ENCODE measurements at places on chromosomes 16 and 17.

- peak; percentile 37 for DNase-seq
Observed at GRCh38 chr17:64698725-64699124, 36.6 kb upstream of the SMURF2 start.

- DNase-seq: no peak
Observed at GRCh38 chr17:37558299-37558698, 50.9 kb downstream of the SYNRG start.

DNA sequence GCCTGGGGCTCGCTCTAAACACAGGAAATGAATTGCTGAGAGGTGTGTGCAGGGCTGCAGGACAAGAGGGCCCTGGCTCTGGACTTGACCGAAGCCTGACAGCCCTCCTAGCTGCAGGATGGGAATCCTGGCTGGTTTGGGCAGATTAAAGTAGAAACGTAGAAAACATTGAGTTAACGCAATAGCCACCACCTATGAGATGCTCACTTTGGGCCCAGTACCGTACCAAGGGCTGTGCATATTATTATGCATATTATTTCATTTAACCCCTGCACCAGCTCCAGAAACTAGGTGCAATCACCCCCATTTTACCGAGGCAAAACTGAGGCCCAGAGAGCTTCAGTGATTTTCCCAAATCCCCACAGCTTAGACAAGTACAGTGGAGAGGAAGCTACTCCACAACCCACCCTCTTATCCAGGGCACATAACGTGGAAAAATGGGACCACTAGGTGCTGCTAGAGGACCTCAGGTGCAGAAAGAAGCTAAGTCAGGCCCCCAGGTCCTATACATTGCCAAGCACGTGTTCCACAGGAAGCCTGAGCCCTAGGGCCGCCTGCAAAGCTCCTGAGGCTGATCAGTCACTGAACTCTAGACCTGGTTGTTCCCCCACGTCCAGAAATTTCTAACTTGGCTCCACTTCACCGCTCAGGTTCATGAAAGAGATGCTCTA, 79.2 kb downstream of the MYH11 start:
- DNase-seq: peak; percentile 43

DNA sequence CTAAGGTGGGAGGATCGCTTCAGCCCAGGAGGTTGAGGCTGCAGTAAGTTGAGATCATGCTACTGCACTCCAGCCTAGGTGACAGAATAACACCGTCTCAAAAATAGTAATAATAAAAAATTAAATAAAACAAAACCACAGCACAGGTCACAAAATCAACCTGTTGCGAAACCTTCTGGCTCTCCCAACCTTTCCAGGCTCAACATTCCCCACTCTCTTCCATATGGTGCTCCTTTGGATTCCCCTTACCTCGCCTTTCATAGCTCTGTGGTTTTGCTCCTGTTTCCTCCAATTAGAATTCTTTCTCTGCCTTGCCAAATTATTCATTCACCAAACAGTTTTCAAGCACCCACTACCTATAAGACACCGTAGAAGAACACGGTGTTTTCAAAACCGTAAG, 4.7 kb downstream of the ZDHHC7 start:
- DNase-seq: peak; percentile 43

- DNase-seq: peak; percentile 65
Observed at GRCh38 chr16:81567987-81568748, 123.6 kb downstream of the CMIP start.

DNA sequence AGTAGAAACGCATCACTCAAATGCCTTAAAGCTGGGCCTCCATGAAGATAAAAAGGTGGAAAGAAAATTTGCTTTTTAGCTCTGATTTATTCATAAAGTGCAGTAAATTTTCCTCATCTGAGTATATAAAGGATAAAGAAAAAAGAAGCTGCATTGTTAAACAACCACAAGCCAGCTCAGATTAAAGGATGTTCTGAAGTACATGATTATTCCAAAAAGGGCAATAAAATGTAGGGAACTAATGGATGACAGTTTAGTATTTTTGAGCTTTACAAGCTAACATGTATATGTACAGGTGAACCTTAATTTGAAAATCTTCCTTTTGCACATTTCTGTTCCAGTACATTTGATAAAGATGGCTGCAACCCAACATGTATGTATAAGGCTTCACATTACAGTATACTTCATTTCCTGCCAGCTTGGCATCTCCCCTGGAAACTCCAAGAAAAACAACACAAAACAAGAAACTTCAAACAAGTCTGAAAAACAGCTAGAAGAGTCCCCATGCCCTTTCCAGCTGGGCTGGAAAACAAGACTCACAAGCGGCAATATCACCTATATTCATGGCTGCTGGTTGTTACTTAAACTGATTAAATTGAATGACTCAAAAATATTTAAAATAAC, 225.7 kb downstream of the CEP112 start:
- DNase-seq: no peak

DNA sequence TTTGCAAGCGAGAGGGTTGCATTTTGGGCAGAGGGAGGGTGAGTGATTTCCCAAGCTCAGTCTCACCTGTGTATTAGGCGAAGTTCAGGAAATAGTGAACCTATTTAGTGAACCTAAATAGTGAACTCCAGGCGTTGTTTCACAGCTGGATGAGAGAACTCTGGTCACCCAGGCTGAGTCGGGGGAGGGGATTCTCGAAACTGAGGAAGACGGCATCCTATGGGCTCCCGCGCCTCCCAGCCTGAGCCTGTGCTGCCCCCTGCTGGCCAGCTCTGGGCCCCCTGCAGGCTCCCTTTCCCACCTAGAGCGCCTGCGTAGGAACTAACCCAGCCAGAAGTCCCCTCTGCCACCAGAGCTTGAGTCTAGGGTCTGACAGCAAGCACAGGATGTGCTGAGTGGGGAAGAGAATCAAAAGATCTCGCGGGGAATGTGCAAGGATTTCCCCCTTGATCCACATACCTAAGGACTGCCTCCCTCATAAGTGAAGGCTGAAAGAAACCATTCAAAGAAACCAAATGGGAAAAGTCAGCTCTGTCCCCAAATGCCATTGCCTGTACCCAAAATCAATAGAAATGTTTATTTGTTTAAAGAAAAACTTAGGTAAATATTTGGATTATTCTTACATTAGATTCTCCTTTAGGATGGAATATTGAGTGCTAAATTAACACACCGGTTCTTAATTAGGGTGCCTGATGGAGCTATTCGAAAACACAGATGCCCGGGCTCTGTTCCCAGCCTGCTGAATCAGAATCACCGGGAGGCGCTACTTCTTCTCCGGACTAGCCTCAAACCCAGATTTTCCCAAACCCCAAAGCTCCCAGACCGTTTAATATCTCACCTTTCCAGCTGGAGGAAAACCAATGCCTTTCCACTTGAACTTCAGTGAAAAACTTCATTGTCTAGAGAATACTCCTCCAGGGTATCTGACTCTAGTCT, 14.8 kb upstream of the MARVELD3 start:
- DNase-seq: peak; percentile 6

DNA sequence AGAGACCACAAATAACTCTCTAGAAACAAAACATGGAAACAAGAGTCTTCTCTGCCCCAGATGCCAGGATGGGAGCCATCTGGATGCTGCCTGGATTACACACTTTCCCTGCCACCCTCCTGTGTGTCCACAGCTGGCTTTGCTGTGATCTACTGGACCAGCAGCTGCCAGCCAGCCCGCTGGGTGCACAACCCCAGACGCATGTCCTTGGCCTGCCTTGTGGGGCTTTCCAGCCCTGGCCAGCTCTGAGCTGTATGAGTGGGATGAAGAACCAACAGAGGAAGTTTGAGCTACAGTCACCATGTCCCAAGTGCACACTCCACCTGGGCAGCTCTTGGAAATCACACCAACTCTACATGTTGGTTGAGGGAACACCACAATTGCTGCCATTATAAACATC, 57.0 kb upstream of the TNRC6C start:
- no peak for DNase-seq

DNA sequence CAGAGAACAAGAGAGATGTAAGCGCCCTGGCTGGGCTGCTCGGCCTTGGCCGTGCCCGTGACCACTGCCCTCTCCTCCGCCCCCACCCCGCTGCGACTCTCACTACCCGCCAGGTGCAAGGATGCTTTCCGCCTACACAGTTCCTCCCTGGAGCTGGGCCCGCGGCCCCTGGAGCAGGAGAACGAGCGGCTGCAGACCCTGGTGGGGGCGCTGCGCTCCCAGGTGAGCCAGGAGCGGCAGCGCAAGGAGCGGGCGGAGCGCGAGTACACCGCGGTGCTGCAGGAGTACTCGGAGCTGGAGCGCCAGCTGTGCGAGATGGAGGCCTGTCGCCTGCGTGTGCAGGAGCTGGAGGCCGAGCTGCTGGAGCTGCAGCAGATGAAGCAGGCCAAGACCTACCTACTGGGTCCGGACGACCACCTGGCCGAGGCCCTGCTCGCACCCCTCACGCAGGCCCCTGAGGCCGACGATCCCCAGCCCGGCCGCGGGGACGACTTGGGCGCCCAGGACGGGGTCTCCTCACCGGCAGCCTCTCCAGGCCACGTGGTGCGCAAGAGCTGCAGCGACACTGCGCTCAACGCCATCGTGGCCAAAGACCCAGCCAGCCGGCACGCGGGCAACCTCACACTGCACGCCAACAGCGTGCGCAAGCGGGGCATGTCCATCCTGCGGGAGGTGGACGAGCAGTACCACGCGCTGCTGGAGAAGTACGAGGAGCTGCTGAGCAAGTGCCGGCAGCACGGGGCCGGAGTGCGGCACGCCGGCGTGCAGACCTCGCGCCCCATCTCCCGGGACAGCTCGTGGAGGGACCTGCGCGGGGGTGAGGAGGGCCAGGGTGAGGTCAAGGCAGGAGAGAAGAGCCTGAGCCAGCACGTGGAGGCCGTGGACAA, 9.2 kb upstream of the MRPL58 start:
- no peak for DNase-seq

GRCh38 chr16:52925143-52925542, 127.6 kb downstream of the CHD9NB start:
- no peak for DNase-seq

DNA sequence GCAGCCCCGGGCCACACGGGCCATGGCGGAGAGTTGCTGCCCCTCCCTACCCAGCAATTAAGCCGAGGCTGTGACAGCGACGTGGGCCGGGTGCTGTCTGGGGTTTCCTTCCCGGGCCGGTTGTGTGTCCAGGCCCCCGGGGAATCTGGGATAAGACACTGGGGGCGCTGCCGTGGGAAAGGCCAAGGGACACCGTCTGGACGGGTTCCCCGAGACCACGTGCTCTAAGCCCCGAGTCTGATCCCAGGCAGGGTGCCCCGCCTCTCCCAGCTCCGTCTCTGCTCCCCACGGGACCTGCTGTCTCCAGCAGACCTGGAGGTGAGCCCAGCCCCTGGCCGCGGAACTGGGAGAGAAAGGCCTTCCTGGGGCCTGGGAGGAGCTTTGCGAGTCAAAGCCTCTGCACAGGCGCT, 92.2 kb downstream of the IRX3 start:
- no peak for DNase-seq

DNA sequence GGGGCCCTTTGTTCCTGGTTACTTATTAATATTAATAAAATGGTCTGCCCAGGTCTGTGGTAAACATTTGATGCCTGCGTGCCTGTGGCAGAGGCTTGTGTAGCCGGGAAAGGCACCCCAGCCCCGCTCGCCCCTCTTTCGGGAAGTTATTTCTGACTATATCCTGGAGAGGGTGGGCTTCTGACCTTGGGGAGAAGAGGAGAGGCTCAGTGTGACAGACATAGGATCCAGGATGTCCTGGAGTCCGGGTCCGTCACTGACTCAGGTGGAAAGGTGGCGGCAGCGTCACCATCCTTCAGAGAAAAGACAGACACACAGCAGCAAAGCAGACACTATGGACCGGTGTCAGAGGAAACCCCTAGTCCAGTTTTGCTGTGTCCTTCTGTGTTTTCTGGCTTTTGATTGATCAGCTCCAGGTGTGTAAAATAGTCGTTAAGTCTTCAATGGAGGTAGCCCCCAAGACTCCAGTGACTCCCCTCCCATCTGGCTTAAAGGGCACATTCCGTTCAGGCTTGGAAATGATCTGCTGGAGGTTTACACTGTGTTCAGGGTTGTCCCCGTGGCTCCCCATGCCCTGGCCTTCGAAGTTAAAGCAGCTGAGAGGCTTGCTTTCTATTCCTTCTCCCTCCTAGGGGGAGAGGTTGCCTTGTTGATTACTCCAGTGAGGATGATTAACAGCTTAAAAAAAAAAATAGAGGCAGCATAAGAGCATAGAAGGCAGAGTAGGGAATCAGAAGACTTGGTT, 81.6 kb downstream of the CCDC182 start:
- DNase-seq: peak; percentile 13

DNA sequence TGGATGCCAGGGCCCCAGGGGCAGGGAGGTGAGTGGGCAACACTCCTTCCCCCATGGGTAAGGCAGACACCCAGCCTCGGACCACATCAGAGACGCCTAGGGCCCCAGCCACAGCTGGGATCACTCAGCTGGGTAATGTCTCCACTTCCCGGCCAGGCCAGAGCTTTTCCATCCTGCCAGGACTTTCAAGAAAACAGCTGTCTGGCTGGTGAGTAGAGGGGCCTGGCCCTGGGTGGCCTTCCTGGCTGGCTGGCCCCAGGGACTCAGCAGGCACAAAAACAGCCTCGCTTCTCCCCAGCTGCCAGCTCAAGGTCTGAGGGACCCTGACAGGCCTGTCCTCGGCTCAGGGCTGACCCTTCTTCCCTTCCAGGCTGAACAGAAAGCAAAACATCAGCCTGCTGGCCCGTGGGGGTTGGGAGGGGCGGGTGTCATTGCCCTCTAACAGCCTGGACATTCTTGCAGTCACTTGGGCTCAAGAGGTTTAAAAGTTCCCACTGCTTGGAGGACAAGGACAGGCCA, 45.3 kb upstream of the JPH3 start:
- DNase-seq: no peak

DNA sequence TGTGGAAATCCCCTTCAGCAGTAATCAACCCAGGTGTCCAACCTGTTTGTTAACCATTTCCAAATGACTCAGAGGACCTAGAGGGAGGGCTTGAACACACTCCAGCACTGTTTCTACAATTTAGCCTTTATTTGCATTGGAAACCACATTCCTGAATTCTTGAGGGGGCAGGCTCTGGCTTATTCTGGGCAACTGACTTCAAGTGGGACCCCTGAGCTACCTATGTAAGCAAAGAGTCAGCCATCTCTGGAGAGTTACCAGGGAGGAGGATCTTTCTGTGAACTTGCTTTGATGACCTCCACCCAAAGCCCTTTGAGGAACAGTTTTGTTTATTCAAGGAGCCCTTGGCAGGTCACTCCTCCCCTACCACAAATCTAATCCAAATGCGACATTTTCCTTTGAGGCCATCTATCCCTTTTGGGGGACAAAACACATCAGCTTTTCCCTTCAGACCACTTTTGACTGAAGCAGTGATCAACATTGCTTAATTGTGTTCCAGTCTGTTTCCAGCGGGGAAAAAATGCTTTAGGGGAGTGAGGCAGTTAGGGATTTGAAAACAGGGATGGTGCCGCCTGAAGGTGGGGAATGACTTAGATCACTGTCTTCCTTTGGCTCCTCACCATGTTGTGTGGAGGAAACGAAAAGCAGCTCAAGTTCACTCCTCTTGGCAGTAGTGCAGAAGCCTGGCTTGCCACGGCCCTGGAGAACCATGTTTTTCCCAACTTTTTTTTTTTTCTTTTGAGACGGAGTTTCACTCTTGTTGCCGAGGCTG, 46.2 kb downstream of the TUBD1 start:
- peak; percentile 90 for DNase-seq

- DNase-seq: no peak
Observed at GRCh38 chr17:16909472-16910246, 62.3 kb downstream of the TNFRSF13B start.
